ENCODE measurements at places on chromosomes 1 and 21.

DNA sequence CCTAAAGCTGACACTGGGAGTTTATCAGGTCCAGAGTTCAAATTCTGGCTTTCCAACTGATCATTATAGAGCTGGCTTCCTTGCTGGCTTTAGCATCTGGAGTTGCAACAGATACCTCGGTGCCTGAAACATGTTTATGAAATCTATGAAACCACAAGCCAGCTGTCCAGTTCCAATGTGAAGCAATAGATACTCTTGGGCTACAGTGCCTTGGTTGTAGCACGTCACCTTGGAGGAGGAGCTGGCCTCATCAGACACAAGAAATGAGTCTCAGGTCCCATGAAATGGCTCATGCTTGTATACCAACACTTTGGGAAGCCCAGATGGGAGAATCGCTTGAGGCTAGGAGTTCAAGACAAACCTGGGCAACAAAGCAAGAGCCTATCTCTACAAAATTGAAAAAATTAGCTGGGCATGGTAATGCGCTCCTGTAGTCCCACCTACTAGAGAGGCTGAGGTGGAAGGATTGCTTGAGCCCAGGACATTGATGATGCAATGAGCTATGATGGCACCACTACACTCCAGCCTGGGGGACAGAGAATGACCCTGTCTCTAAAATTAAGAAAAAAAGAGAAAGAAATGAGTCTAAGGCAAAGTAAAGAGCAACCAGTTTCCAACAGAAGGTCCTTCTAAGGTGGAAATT, 132.5 kb upstream of the ZNF648 start:
- no peak for DNase-seq

GRCh38 chr1:26721669-26722355, 26.0 kb downstream of the ARID1A start:
- DNase-seq: no peak

GRCh38 chr1:109385417-109385816, 12.3 kb downstream of the SORT1 start:
- DNase-seq: no peak

DNA sequence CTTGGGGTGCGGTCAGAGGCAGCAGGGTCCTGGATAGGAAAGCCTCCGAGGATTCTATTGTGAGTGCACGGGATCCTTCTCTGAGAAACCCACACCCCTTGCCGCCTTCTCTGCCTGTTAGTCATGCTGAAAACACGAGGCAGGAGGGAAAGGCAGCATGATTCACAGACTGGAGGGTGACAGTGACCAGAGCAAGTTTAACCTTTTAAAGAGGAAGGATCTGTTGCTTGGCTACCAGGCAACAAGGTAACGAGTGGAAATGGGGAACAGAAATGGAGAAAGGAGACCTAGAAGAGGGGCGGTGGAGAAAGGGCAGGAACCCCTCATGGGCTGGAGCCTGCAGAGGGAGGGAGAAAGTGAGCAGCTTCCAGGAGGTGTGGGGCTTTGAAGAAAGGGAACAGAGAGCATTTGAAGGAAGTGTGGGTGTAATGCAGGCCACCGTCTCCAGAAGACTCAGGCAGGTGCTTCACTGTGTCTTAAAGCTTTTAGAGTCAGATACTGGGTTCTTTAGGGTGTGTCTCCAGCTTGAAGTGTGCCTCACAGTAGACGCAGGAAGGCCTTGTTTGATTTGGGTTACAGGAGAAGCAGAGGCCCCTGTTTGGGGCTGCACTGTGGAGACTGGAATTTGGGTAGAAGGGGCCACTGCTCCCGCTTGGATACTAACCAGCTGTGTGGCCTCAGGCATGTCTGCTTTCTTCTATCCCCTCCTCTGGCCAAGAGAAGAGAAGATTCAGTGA, 19.1 kb downstream of the OPTC start:
- no peak for DNase-seq

DNA sequence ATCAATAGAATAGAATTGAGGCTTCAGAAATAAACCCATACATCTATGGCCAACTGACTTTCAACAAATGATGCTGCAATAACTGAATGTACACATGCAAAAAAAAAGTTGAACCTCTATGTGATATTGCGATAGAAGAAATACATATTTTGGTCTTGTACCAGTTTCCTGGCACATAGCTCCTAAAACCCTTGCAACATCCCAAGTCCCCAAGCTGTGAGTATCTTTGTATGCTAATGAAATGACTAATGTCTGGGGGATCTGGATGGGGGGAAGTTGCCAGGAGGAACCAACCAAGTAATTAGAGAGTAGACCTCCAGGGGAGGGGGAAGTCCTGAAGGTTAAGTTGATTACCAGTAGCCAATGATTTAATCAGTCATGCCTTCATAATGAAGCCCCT, 24.4 kb downstream of the BLZF1 start:
- no peak for DNase-seq

DNA sequence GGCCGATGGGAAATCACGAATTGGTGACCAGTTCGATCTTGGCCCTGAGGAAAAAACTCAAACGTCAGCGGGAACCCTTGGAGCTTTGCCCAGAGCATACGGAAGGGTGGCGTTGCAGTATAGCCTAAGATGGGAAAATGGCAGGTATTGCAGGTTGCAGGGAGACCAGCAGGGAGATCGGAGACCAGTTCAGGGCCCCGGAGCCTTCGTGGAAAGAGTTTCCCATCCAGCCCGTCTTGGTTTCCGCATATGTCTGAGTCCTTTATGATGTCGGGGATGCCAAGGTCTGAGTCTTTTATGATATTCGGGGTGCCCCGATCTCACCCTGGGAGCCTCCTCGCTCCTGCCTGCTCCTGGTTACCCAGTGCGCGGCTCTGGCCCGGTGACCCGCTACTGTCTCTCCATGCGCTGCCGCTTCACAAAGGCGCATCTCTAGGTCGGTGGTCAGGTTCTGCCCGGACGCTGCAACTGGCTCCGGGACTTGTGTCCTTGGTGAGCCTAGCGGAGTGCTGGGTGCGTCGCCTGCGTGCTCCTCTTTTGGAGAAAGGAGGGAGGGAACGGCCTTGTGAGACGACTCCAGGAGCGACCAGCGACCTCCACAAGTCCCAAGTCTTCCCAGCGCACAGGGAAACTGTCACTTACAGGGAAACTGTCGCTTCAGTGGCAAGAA, 94.2 kb downstream of the PRKAB2 start:
- no peak for DNase-seq

DNA sequence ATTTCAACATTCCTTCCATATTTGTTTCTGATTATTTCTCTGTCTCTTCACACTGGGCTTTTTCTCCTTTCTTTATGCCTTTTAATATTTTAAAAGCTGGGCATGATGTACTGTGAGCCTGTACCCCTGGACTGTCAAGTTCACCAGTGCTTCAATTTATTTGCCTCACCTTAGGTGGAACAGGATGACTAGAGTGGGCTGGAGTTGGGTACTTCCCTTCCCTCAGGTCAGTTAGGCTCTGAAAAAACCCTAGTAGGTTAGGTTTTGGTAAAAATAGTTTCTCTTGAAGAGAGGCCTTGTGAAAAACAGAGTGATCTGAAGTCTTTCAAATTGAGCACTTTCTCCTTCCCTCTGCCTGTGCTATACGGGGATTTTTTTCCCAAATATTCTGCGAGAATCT, 163.0 kb upstream of the LYPLAL1 start:
- DNase-seq: no peak

GRCh38 chr1:7298145-7298544, 473.0 kb upstream of the VAMP3 start:
- no peak for DNase-seq

DNA sequence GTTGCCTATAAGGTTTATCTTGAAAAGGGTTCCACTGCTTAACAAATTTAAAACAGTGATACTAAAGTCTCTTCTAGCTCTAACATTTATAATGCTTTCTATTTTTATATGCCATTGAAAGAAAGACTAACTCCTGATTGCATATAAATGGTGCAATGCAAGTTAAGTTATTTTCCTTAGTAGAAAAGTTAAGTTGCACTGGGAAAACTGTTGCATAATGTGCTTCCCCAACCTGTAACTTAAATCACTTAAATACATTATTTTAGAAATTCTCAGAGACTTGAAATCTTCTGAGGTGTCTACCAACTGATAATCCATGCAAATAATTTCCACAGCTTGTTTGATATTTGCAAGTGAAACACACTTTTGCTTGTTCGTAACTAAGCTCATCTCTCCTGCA, 175.0 kb upstream of the HMCN1 start:
- no peak for DNase-seq

- no peak for DNase-seq
Measured at GRCh38 chr1:185355947-185356346, 38.9 kb upstream of the IVNS1ABP start.

DNA sequence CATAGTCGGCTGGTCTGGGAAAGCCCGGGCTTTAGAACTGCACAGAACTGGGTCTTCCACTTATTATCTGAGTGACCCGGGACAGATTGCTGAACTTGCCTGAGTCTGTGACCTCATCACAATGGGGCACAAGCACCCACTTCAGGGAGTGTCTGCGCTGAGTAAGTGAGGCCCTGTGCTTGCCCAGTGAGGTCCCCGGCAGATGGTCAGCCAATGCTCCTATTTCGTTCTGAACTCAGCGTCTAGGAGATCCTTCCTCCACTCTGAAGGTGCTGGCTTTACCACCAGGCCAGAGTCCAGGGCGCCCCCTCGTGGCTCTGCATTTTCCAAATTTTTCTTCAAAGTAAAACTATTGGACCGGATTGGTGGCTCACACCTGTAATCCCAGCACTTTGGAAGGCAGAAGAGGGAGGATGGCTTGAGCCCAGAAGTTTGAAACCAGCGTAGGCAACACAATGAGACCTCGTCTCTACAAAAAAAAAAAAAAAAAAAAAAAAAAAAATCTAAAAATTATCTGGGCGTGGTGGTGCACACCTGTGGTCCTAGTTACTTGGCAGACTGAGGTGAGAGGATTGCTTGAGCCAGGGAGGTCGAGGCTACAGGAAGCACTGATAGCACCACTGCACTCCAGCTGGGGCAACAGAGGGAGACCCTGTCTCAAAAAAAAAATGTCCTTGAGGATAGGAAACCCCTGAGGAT, 61.7 kb downstream of the FCRL5 start:
- DNase-seq: no peak

DNA sequence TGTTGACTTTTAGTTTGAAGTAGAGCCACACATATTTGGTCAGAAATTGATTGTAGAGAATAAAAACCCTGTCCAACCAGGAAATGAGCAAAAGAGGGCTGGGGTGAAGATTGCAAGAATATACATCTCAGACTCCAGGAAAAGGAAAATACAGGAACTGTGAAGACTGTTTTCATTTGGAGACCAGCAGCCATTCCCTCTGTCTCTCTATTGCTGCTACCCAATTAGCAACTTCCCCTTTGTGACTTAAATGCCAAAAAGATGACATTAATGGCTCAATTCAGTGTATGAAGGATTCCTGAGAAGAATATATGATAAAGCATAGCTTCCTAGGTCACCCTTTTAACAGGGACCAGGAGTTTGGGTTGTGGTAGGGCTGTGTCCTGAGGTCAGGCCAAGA, 31.6 kb upstream of the CEP350 start:
- no peak for DNase-seq
